Suppressor macrophage treated with lipopolysaccharide for 4 hours (primary cell): ENCODE measurements at places on chromosomes 7 and 10.
A peak's percentile ranks its signal among the peaks of the same experiment; 100 is the strongest.

- no peak for DNase-seq
These were observed 47.8 kb downstream of the SYPL1 start for GRCh38 chr7:106064316-106064715.

DNA sequence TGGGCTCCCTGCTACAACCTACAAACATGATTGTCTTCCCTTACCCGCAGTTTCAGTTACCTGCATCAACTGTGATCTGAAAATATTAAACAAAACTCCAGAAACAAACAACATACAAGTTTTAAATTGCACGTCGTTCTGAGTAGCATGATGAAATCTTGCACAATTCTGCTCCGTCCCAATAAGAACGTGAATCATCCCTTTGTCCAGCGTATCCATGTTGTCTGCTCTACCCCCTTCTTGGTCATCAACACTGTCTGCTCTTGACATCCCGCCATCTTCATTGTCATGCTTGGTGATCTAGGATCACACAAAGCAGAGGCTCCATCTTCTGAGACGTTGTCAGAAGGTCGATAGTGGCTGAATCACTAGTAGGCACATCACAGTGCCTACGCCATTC is 53.9 kb downstream of the ACADSB start:
- no peak for DNase-seq

- DNase-seq = peak; percentile 70
These were observed 34.3 kb upstream of the SMC3 start for GRCh38 chr10:110533149-110533548.

- no peak for DNase-seq
These were observed 490.8 kb downstream of the TNS3 start for GRCh38 chr7:47091141-47091540.

DNA sequence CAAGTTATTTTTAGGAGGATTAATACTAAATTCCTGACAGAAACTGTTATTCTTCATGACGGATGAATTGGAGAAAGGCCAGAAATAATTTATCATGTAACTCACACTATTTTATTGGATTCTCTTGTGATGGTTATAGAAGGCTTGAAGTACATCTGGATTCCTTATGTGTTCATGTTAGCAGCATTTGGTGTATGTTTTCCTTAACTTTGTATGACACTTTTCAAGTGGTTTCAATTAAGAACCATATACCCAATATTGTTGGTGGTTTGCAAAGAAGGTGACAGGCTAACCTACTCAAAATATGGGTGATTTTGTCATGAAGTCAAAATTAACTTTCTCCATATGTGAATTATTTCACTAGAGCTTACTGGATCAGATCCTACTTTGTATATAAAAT is 532.2 kb upstream of the CNTNAP2 start:
- no peak for DNase-seq

DNA sequence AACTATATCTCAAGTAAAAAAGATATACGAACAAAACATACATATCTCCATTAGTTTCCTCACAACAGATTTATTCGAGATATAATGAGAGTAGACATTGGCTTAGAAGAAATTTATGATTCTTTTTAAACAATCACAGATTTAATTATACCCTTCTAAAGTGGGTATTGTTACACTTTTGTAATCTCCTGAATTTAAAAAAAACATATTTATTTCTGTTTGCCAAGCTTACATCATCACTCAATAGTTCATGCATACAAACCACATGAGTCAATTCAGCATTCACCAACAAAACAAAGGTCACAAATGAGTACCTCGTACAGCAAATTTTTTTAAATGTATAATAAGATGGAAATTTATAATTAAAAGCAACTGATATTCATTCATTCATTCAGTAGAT is 17.6 kb downstream of the LRRN3 start:
- no peak for DNase-seq

DNA sequence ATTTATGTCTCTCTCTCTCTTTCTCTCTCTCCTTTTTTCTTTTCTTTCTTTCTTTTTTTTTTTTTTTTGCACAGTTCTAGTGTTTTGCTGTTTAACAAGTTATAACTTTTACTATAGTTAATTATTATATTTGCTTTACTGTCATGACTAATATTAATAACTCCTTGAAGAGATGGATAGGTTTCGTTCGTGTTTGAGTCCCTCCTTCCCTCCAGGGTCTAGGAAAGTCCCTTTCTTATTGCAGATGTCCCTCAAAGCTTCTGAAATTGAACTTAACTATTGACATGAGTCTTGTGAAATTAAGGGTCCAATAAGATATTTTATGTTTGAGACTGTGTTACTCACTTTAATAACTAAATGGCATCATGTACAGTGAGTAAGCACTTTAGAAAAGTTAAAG is 131.4 kb downstream of the PLXDC2 start:
- DNase-seq = no peak

DNA sequence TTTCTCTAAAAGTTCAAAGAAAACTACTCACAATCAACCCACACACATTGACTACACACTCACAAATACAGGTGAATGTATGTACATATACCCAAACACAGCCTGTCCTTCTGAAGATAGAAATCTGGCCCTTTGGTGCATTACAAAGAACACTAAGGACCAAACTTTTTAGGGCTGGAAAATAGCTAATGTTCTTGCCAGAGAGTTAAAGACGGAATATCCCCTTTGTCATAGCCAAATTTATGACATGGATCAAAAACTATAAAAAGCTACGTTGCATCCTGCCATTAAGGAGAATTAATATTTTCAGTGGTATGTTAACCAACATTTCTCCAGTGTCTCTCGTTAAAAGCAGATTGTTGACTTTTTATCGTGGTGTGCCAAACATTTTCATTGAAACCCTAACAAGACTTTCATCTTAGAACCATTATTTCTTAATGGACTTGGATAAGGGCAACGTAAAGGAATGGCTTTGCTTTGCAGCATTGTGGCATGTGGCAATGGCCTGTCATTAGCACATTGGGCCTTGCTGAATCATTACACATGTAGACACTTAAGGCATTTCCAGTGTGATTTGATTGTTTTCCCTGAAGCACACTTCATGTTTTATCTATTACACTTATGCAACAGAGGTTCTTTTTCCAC is 150.9 kb upstream of the MEOX2 start:
- no peak for DNase-seq

DNA sequence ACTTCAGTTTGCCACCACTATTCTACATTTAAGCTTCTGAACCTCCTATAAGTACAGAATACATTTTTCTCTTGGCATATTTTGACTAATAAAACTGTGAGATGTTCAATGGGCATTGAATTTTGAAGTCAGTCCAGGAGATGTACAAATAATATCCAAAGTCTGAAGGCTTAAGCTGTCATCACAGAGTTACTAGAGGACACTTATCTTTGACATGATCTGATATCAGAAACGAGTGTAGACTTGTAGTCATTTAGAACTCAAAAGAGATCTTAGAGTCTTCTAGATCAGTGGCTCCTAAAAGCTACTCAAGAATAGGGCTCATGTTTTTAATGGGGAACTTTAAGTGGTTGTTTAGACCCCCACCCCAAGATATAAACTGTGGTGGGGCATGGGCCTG is 160.5 kb downstream of the ARID5B start:
- no peak for DNase-seq

- no peak for DNase-seq
These were observed 577.5 kb upstream of the SORCS1 start for GRCh38 chr10:107741971-107742370.

GRCh38 chr10:73854310-73854709 is 20.0 kb downstream of the CAMK2G start:
- DNase-seq = no peak

DNA sequence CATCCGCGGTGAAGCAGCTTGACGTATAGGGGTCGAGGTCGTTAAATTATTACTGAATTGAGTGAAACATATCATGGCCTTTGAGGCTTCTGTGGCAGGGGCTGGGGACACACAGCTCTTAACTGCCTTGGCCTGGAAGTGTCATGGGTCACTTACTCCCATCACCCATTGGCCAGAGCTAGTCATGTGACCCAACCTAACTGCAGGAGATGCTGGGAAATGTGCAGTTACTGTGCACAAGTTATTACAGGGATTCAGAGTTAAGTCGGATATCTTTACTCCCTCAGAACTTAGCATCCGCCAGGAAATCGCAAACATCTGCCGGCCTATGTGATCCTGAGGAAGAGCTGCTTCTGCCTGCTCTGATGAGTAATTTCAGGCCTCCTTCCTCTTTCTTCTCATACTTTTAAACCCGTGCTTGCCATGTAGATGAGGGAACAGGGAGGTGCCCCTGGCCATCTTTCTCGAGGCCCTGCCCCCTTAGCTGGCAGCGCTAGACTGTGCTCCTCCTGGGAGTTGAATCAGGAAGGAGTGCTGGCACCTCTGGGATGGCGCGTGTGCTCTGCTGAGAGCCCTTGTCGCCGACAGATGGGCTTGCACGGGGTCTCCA is 203.6 kb downstream of the TCF7L2 start:
- DNase-seq = peak; percentile 78

GRCh38 chr10:4691301-4691700 is 134.7 kb upstream of the AKR1E2 start:
- DNase-seq = no peak

DNA sequence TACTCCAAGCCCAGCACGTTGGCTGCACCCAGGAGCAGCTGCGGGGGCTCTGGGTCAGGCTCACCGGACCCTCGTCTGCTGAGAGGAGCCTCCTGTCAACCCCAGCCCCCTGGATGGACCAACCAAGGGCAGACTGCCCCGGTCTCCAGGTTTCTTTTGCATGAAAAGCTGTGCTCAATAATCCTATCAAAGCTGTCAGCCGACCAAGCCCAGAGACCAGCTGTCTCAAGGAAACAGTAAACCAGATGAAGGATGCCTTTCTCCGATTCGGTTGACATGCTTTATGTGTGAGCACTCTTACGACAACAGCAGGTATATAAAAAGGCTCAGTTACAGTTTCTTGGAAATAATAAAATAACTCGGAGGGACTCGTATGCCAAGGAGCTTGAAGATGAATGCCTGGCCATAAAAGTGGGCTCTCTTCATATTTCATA is 71.6 kb upstream of the BAIAP2L1 start:
- DNase-seq = no peak

DNA sequence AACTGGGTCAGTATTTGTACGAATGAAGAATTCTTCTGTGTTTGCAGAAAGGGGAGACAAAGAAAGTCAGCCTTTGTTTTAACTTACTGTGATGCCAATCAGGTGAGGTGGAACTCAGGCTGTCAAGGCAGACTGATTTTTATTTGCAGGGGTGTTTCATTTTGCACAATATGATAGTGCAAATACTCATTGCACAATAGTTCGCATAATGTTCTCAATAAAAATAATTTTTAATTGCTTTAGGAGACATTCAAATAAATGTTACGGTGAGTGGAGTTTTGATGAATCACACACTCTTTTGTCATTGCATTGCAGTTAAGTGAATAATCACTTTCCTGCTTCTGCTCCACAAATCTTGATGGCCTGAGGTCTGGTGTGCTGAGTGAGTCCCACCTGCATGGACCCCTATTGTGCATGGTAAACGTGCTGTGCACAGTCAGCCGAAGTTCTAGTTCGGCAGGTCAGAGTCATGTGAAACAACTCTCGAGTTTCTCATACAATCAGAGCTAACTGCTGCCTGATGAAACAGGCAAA is 141.3 kb upstream of the FZD8 start:
- no peak for DNase-seq

DNA sequence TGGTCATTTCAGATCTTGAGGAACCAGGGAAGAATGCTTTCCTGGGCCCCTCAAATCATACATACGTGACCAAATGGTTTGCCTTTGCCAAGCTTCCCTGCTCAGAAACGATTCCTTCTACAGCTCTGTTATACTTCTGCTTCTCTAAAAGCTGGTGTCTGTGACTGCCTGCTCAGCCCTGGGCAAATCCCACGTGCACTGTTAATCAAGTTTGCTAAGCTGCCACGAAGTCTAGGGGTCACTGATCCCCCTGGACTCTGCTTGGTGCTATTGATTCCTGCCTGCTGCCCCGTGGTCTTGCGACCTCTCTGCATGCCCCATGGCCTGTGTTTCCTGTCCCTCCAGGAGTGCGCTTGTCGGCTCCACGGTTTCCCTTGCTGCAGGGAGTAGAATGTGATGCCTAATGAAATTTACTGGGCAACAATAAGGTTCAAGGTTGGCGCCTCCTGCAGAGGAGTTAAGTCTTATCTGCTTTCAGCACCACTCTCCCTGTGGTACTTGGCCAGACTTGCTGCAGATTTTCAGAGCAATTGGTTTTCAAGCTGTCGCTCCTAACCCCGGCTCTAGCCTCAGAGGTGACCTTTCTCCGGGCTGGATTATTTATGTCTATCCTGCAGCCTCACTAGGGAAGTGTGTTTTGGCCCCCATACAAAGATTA is 201.6 kb upstream of the FZD8 start:
- no peak for DNase-seq

DNA sequence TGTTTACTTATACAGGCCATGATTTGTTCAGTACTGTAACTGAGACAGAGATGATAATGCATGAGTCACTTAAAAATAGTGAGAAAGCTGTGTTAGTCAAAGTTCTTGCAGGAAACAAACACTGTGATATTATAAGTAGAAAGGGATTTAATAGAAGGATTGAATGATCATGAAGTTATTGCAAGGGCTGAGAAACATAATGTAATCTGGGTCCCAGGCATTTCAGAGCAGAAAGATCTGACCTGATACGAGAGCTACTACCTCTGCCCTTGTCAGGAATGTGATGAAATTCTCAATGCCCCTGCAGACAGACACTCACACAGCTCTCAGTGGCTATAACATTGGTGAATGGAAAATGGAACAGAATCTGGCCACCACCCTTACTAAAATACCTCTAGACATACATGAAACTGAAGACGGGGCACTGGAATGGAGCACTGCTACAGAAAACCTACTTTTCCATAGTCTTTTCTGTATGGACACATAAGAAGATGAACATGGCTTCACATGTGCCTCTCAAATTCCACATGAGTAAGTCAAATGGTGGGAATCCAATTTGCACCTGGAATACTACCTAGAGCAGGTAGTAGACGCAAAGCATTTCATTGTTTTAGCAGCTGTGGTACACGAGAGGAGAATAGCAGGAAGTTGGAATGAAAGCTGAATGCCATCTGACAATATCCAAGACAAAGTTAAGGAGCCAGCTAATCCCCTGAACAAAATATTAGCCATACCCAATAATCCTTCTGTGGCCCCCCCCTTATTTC is 19.1 kb upstream of the VWDE start:
- DNase-seq = no peak

DNA sequence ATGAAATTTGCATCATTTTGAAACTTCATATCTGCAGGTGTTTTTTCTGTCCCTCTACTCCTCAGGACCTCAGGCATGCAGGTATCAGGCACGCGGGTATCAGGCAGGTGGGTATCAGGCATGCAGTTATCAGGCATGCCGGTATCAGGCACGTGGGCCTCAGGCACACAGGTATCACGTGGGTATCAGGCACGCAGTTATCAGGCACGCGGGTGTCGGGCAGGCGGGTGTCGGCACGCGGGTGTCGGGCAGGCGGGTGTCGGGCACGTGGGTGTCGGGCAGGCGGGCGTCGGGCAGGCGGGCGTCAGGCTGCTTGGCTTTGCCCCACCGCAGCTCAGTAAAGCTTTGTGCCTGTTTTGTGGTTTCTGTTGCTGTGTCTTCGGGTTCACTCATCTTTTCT is 8.7 kb downstream of the SPRN start:
- DNase-seq = no peak

- no peak for DNase-seq
These were observed 21.6 kb upstream of the JAZF1 start for GRCh38 chr7:28202222-28202621.
